ENCODE measurements at places on chromosomes 11 and 22.

DNA sequence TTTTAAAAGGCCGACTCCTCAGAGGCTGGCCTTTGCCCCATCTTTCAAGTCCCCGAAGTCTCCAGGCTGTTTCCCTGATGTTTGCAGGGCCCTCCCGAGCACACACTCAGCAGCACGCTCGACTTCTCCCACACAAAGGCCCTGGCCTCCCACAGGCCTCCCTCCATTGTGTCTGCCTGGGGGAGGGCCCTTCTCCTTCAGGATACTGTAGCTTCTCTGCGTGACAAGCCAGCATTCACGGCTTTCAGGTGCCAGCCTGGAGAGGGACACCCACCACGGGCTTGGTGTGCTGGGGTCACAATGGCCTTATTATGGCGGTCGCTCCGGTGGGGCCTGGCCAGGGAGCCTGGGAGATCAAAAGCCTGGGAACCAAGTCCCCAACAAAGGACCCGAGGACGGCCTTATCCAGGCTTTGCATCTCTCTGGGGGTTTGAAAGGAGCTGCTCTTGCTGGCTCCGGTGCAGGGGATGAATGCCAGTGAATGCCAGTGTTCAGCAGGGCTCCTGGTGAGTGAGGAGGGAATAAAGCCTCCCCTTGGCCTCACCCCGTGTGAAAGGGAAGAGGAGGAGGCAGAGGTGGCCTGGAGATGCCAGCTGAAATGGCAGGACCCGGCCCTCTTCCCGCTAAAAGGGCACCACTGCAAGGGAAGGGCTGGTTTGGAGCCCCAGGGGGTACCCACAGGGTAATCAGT is 55.0 kb downstream of the TRAF6 start:
- DNase-seq, result peak; percentile 94

- DNase-seq, result peak; percentile 77
Measured at GRCh38 chr22:26568207-26568706, 21.7 kb downstream of the TPST2 start.

- peak; percentile 48 for DNase-seq
Measured at GRCh38 chr11:72446929-72447769, 12.8 kb upstream of the CLPB start.

DNA sequence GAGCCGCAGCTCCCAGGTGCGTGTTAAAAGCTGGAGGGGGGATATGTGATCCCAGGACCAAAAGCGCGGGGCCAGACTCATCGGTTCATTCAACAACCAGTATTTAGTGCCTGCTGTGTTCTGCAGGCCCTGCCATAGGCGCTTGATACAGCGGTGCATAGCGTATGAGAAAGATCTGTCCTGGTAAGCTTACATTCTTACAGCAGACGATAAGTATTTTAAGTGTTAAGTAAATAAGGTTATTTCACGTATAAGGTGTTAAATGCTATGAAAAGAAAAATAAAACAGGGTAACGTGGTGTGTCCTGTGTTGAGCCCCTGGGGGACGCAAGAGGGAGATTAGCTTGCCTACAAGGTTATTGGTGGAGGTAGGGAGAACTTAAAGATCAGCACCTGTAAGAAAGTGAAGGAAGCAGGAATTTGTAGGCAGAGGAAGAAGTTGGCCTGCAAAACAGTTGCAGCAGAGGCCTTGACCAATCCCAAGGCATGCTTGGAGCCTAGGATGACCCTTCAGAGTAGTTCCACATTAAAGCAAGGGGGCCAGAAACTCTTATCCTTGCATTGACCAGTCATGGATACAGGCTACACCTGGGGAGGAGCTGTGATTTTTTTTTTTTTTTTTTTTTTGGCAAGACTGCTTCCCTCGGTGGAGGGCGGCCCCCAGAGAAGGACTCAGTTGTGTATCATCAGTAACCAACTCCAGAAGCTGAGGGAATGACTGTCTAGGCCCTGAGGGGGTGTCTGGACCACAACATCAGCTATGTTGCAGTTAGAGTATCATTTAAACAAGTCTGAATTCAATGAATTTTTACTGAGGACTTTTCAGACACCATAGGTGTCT is 487 bp upstream of the LIPT2 start:
- no peak for DNase-seq

GRCh38 chr11:133784359-133784758 is 61.0 kb downstream of the SPATA19 start:
- DNase-seq, result no peak

DNA sequence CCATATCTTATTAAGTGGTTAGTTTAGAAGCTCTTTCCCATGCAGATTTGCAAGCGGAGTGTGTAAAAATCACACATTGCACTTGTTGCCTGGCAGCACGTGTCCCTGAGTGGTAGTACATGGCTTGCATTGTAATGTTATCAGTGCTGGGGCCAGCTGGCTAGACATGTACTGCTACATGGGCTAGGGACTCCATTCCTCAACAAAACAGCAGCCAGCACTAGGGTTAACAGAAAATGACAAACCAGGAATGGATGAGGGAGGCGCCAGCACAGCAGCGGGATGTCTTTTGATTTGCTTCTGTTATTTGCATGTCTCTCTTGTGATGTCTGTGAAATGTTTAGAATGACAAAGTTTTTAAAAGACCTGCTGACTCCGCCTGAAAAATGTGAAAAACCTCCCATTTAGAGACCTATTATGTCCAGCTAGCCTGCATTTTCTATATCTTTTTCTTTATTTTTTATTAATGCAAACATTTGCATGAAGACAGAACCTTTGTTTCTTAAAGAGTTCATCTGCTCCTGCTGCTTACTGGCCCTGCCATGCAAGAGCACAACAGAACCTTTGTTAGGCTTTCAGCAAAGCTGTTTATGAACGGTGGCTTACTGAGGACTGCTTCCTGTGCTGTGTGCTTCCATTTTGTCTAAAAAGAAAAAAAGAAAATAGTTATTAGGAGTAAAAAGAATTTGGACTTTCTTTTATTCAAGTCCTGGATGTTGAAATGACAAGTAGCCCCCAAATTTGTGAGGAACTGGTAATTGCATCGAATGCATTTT is 40.7 kb downstream of the CSTPP1 start:
- peak; percentile 72 for DNase-seq

DNA sequence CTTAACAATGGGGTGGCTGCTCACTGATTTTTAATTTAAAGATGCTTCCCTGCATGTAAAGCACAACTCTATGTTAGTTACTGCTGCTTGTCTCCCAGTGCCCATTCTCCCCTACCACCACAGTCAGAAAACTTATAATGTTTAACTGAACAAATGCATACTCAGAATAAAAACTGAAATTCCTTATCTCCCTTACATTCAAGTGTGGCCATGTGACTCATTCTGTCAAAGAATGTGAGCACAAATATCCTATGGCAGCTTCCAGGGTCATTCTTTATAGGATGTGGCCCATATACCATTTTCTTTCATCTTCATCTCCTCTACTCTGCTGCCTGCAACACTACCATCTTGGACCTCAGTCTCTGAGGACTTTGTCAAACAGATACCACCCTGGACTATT is 374.8 kb downstream of the DYNC2H1 start:
- no peak for DNase-seq

GRCh38 chr22:45863981-45864751 is 112.8 kb downstream of the WNT7B start:
- peak; percentile 80 for DNase-seq

DNA sequence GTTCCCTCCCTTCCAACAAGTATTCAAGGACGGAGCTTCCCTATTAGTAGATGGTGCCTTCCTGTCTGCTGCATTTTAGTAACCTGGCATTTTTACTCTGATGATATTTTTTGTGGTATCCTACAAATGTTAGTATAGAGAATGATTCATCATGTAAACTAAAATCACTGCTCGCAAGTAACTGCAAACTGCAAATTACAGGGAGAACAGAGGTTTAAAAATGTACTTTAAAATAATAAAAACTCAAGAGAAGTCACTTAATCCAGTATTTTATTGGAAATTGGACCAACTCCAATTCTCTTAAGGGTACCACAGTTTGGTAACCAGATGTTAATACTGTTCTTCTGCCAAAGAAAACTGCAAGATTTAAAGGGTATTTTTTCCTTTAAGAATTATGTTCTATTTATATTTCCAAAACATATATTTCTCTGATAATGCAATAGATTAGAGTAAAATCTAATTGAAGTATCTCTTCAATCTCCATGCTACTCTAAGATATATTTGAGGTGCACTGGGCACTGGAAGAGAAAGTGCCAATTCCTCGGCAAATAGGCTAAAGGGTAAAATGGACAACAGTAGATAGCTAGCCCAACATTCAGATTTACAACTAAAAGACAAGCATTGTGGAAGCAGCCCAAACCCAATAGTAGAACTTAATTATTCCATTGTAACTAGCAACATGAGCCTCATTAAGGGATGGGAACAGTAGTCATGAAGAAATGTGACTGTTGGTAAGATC is 298.0 kb downstream of the TTC28 start:
- DNase-seq, result no peak

DNA sequence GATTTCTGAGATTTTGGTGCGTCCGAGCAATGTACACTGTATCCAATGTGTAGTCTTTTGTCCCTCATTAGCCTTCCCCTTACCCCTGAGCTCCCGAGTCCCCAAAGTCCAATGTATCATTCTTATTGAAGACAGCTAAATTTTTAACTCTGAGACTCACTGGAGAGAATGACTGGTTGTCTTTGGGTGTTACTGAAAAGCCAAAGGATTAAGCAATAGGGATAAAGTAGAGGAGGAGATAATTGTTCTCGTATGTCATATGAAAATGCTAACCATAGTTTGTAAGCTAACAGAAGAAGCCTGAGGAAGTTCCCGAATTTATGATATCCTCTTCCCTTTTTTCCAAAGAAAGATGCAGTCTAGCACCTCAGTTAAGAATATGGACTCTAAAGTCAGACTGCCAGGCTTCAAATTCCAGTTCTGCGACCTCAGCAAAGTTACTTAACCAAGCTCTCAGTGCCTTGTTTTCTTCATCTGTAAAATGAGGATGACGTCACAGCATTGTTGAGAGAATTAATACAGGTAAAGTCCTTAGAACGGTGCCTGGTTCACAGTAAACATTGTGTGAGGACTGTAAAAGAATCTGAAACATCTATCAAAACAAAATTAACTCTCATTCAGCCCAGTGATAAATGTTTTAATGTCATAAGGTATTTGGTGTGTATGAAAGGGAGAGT is 1.6 kb upstream of the MSANTD2 start:
- no peak for DNase-seq

DNA sequence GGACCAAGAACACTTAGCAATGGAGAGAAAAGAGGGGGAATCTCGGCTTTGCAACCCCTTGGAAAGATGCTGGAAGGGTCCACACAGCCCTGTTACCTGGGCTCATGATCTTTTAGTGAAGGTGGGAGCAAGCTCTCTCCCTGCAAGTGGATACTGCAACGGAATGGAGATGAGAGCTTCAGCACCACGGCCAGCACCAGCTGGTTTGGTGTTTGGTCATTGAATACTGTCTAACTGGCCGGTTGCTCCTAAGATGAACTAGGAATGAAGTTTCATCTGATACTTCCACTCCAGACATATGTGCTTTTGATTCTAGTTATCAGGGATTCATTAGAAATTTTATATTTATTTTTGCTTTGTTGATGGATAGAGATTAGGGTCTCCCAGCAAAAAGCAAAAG is 16.3 kb downstream of the HTR3A start:
- peak; percentile 85 for DNase-seq

GRCh38 chr11:45468267-45468856 is 182.2 kb upstream of the SYT13 start:
- DNase-seq, result peak; percentile 24

GRCh38 chr22:22241554-22241898 is 3.1 kb upstream of the VPREB1 start:
- no peak for DNase-seq

DNA sequence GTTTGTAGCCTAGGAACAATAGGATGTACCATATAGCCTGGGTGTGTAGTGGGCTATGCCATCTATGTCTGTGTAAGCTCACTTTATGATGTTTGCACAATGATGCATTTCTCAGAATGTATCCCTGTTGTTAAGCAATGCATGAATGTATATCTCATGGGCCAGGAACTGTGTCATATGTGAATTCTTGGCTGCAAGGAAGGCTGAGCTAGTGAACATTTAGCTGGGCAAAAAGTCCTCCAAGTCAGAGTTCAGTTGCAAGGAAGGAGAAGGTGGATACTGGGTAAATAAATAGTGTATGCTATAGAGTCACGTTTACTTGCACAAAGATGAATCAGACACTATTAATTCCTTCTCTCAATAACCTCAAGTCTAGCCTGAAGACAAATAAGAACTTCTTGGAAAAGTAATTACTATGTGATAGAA is 136.1 kb downstream of the EHF start:
- DNase-seq, result no peak

GRCh38 chr11:128908391-128909246 is 17.5 kb downstream of the KCNJ5 start:
- DNase-seq, result no peak

- no peak for DNase-seq
Measured at GRCh38 chr22:49554741-49555140, 272.9 kb downstream of the BRD1 start.

DNA sequence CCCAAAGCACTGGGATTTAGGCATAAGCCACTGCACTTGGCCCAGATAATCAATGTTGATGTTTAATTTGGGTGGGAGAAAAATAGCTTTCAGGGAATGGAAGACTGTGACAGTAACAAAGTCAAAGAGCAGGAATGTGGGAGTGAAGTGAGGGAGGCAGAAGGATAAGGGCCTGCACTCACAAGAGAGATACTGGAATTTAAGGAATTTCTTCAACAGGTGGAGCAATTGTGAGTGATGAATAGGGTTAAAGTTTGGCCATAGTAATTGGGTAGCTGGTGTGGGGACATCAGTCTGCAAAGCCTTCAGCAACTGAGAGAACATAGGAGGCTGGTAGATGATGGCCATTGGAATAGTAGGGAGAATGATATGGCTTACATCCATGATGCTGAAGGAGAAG is 8.6 kb upstream of the APBB1 start:
- DNase-seq, result peak; percentile 36

DNA sequence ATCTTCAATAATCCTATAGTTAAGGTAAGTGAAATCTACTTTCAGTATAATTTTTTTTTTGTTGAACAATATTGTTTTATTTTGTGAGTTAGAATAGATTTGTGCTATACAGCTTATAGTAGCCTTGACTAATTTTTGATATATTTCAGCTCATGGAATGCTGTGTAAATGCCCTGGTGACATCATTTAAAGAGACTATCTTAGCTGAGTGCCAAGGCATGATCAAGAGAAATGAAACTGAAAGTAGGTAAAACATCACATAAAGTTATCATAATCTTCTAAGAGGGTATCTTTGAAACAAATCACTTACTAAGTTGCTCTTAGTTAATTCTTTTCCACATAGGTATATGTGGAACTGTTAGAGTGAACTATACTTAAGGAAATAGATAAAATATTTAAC is 51.4 kb upstream of the ACAT1 start:
- DNase-seq, result no peak

DNA sequence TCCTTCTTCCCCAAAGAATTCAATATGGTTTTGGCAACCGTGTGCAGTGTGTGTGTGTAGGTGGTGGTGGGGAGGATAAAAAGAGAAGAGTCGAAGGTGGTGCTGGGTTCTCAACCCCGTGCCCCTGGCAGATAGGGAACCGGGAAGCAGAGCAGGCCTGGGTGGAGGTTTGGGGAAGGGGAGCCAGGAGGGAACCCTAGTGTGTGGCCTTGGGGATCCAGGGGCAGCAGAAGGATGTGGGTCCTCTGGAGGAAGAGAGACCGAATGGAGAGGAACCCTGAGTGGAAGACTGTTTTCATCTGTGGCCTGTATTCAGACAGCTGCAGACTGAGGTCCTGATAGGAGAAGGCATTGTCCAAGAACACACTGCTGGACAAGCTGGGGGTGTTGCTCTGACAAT is 73.3 kb upstream of the B3GAT1 start:
- no peak for DNase-seq

- peak; percentile 78 for DNase-seq
Measured at GRCh38 chr11:111777094-111778046, 11.2 kb upstream of the PPP2R1B start.

GRCh38 chr11:60950933-60951605 is 907 bp downstream of the SLC15A3 start:
- DNase-seq, result peak; percentile 57

- DNase-seq, result no peak
Measured at GRCh38 chr11:45423036-45423435, 136.9 kb upstream of the SYT13 start.
